Activated effector memory CD4-positive, alpha-beta T cell treated with Interleukin-2 at 50 U/mL for 16 hours (primary cell): ENCODE measurements at places on chromosomes 5 and 9.
A peak's percentile ranks its signal among the peaks of the same experiment; 100 is the strongest.

GRCh38 chr9:72884508-72884907, 68.3 kb downstream of the ALDH1A1 start:
- DNase-seq = no peak

DNA sequence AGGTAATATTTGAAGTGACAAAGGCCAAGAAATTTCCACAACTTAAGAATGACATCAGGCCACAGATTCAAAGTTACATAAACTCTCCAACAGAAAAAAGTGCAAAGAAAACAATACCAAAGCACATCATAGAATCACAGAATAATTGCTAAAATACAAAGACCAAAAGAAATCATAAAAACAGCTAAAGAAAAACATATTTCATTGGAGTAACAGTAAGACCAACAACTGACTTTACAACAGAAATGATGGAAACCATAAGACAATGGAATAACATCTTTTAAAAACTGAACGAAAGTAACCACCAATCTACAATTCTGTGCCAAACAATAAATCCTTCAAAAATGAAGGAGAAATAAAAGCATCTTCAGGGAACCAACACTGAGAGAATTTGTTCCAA, 38.3 kb downstream of the ZDHHC21 start:
- no peak for DNase-seq

DNA sequence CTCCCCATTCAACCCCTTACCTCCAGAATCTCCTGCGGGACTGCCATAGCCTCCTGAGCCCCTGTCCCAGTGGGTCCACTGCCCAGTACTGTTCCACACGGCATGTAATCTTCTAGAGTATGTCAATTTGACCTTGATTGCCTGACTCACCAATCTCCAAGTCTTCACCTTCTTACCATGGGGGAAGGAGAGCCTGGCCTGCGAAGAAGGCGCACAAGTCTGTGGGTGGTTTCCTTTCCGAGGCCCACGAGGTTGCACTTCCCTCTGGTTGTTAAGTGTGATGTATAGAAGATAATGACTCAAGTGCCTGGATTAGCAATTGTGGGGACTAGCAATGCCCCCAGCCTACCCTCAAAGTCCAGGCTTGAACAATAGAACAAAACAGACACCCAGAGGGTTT, 8.1 kb upstream of the TENT4A start:
- no peak for DNase-seq

DNA sequence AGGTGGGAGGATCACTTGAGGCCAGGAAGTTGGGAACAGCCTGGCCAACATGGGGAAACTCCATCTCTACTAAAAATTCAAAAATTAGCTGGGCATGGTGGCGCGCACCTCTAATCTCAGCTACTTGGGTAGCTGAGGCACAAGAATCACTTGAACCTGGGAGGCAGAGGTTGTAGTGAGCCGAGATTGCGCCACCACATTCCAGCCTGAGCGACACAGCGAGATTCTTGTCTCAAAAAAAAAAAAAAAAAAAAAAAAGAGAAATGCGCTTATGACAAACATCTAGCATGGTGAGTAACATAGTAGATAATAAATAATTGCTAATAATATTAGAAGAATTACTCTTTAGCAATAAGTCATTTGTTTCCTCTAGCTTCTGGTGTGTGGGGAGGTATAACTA, 25.9 kb downstream of the RUSC2 start:
- no peak for DNase-seq

DNA sequence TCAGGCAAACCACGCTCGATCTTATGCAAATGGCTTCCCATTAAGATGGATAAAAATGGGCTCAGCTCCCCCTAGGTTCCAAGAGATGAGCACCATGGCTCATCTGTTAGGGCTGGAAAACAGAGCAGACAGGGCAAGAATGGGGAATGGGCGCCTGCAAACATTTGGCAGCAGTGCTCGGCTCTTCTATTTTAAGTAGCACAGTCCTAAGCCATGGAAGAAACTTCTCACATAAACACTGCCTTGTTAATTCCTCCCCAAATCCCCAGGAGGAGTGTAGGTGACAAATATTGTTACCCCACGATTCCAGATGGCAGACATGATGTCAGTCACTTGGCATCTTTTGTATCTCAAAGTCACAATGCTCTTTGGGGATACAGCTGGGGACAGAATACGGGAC, 221.8 kb downstream of the ICE1 start:
- DNase-seq = no peak

- DNase-seq = no peak
Measured at GRCh38 chr5:136199408-136199807, 6.4 kb upstream of the SMIM32 start.

- no peak for DNase-seq
Measured at GRCh38 chr9:109286571-109286977, 34.3 kb downstream of the EPB41L4B start.

GRCh38 chr5:37121465-37121864, 127.7 kb downstream of the CPLANE1 start:
- no peak for DNase-seq

- no peak for DNase-seq
Measured at GRCh38 chr9:11646831-11647230, 1034.0 kb upstream of the PTPRD start.

DNA sequence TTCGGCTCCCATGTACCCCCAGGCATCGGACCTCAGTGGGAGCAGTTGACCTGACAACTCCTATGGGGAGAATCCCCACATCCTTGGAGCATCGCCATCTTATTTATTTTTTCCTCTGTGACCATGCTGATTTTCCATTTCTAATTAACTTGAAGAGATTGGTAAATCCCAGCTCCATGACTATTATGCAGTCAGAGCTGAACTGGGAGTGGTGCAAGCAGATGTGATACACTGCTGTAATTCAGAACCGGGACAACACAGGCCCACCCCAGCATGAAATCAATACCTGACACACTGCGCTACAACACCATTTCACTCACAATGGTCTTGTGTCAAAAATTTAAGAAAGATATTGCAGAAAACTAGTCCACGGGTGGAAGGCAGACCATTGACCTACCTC, 1.0 kb upstream of the TRPM3 start:
- DNase-seq = no peak

DNA sequence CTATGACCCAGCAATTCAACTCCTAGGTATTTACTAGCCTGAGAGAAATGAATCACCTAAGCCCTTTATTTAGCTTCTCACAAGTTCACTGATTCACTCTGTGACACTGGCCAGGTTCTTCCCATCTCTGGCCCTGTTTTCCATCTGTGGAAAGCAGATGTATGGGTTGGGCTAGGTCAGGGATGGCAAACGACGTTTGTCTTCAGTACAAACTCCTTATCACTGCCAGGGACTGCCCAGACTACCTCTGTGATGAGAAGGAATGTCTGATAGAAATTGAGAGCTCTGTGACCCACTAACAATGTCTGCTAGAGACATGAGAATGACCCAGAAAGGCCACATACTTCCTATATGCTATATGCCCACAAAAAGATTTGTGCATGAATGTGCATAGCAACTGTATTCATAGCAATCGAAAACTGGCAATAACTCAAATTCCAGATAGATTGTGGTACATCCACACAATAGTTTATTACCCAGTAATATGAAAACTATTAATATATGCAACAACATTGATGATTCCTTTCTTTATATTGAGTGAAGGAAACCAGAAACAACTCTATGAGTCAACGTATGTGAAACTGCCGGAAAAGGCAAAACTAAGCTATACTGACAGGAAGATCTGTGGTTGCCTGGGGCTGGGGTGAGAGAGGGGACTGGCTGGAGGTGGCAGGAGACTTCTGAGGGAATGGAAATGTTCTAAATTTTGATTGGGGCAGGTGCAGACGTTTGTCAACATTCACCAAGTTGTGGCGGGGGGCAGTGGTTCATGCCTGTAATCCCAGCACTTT, 32.0 kb upstream of the ADAM19 start:
- peak; percentile 56 for DNase-seq

GRCh38 chr9:110116543-110116885, 91.4 kb downstream of the C9orf152 start:
- DNase-seq = no peak

GRCh38 chr5:176391999-176392398, 3.4 kb downstream of the HIGD2A start:
- DNase-seq = no peak

- no peak for DNase-seq
Measured at GRCh38 chr9:90201766-90202165, 440.9 kb downstream of the DIRAS2 start.
